ENCODE measurements at places on chromosomes 12 and 14.
A peak's percentile ranks its signal among the peaks of the same experiment; 100 is the strongest.

GRCh38 chr12:117085318-117085947, 13.8 kb downstream of the TESC start:
- no peak for DNase-seq

- DNase-seq = no peak
These were observed 228.4 kb upstream of the OTX2 start for GRCh38 chr14:57038689-57039088.

GRCh38 chr12:52439845-52440244, 5.7 kb upstream of the KRT75 start:
- no peak for DNase-seq

GRCh38 chr12:127459687-127460086, 807.3 kb upstream of the TMEM132C start:
- no peak for DNase-seq

DNA sequence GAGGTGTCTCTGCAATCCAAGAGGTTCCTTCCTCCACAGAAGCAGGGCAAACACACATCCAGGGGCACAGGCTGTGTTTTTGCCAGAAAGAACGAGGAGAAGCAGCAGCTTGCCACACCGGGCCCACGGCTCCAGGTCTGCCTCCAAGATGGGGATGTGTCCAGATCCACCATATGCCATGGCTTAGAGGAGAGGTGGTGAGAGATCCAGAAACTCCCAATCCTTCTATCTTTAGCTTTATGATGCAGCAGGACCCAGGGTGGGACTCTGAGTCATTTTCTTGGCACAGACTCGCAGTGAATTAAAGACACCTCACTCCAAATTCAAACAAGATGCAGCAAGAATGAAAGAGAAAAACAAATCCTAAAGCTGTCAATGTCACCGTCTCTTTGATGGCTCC, 481.4 kb upstream of the TMEM132C start:
- DNase-seq = no peak

- DNase-seq = peak; percentile 17
These were observed 485 bp downstream of the SENP1 start for GRCh38 chr12:48105321-48105866.

- DNase-seq = no peak
These were observed 53.4 kb downstream of the PRKAB1 start for GRCh38 chr12:119721306-119721705.

GRCh38 chr14:101359221-101360053, 201.9 kb upstream of the DIO3 start:
- DNase-seq = no peak

GRCh38 chr12:15669256-15669948, 119.8 kb downstream of the EPS8 start:
- DNase-seq = no peak

DNA sequence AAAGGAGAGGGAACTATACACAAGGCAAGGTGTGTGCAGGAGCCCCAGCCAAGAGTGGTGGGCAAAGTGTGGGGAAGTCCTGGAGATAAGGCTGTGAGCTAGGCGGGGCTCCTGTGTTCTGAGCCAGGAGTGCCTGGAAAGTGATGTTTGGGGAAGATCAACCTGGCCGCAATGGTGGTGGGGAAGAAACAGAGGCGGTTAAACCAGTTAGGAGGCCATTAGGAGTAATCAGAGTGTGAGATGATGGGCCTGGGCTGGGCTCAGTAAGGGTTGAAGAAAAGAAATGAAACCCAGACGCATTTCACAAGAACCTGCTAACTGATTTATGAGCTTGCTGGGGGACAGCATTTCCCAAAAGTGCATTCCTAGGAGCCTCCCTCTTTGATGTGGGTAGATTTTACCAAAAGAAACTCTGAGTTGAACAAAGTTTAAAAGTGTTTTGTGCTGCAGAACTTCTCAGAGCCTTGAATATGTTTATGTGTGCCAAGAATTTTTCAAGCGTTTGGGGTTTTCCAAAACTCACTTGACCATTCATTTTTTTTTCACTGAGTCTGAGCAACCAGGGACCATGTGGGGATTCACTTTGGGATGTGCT, 34.2 kb upstream of the LRP1-AS start:
- DNase-seq = no peak

GRCh38 chr12:124458220-124458991, 109.0 kb downstream of the NCOR2 start:
- DNase-seq = no peak

DNA sequence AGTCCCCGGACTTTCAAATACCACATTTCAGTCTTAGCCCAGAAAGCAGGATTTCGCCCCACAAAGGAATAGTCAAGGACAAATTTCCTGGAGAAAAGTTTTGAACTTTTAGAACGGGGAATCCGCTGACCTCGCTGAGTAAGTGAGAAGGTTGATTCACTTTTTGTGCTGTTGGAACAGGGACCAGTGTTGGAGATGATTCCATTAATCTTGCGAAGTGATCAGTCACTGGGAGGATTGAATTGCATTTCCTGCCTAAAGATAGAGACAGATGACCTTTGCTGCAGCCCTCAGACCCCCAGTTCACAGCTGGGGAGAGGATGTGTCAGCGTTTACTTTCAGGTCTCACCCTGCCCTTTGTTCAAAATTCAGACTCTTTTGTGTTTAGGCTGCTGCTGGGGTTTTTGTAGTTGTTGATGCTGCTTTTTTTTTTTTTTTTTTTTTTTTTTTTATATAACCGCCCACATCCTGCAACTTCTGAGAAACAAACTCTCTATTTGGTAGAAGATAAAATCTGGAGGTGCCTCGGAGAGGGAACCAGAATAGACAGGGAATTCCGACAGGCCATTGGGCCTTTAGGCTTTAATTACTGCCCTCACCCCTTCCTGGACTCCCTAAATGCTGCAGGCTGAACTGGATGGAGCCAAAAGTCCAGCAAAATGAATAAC, 9.8 kb upstream of the KDM2B start:
- DNase-seq = peak; percentile 54

GRCh38 chr14:56248442-56248841, 130.2 kb downstream of the PELI2 start:
- no peak for DNase-seq

DNA sequence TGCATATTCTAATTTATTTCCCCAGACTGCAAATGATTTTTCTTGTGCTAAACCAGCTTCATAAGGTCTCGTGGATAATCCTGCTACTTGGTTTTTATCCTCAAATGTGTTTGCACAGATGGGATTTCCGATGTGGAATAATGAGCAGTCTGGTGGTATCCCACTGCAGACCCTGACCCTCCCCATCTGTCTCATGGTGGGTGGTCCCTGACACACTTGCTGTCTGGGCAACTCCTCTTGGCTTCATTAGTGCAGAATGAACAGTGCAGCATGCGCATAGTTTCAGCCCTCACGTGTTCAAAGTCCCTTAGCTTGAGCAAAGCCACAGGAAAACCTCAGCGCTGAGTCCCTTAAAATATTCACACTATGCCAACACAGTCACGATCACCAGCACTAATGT, 996.5 kb downstream of the AACS start:
- DNase-seq = no peak

DNA sequence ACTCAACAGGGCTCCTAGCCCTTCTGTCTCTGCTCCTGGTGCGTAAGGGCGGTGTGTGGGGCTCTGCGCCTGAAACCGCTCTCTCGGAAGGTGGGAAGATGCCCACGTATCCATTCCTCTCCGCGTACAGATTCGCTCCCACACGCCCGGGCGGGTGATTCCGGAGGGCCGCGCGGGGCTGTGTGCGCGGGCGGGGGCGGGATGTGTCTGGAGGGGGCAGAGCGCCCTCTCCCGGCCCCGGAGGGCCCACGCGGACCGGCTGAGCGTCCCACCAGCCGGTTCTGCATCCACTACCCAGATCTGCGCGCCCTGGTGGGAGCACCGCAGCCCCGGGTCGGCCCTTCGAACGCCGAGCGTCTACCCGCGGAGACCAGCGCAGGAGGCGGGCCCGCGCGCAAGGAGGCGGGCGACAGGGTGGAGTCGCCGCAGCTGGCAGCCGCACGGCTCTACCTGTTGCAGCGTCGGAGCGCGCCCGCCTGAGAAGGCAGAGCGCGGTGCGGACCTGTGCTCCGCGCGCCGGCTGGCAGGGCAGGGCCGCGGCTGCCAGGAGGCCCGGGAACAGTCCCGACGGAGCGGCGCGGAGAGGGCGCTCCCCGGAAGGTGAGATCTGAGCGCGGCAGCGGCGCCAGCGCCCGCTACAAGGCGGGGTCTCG, 1.4 kb upstream of the KCNK13 start:
- peak; percentile 5 for DNase-seq

GRCh38 chr14:89430391-89431236, 13.6 kb upstream of the FOXN3 start:
- no peak for DNase-seq

DNA sequence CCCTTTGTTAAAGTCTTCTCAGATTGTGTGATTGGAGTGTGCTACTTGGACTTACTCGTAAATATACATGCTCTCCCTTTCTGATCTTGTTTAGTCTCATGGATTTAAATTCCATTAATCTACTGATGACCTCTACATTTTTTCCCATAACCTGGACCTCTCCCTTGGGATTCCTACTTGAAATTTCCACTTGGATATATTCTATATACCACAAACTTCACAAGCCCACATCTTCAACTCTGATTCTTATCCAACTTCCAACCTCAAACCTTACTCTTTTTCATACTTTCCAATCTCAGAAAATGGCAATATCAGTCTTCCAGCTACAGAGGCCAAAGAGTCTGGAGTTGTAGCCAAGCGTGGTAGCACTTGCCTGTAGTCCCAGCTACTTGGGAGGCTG, 49.1 kb upstream of the OTOGL start:
- no peak for DNase-seq

DNA sequence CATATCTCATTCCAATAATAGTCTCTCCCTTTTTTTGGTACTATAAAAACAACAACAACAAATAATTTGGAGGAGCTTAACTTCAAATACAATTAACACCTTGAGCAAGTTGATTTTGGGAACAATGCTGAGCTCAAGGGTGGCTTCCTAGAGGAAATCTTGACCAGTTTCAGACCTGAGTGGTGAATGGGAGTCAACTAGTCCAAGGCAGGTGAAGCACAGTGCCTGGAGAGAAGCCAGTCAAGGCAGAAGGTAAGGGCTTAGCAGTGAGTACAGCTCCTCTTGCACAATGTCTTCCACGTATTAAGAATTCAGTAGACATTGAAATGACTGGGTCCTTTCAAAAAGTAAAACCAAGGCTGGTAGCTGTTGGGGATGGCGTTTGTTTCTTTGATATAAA, 444.8 kb downstream of the ATP23 start:
- no peak for DNase-seq

- DNase-seq = no peak
These were observed 26.8 kb downstream of the NCKAP5L start for GRCh38 chr12:49801141-49802063.

- DNase-seq = no peak
These were observed 953 bp upstream of the NXPH4 start for GRCh38 chr12:57215668-57216013.

GRCh38 chr14:100193417-100194357, 34.2 kb upstream of the DEGS2 start:
- no peak for DNase-seq

- DNase-seq = no peak
These were observed 28.9 kb downstream of the PTGER2 start for GRCh38 chr14:52342849-52343596.

DNA sequence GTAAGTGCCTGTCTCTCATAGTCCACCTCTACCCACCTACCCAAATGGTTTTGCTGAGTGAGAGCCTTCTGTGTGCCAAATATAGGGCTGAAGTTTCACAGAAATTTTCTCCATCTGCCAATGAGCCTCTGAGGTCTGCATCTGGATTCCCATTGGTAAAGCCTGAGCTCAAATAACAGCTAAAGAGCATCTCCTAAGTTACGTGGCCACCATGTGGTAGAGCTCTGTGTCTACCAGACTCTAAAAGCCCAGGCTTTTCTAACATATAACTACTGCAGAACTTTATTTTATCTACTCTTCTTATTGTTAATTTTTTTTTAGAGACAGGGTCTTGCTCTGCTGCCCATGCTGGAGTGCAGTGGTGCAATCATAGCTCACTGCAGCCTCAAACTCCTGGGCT, 16.0 kb downstream of the AMDHD1 start:
- no peak for DNase-seq

DNA sequence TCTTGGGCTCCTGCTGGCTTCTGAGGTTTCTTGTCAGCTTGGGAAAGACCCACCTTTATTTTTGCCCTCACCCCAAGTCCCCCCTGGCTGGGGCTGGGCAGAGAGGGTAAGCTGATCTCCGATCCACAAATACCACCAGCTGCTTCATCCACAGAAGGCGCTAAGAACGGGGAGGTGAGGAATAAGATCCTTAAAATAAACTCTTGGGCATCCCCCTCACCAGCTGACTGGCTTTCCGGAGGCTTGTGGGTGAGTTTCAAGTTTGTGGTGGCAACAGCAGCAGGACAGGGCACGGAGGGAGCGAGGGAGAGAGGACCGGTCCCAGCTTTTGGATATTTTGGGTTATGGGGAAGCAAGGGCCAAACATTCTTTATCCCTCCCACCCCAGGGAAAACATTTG, 20.8 kb upstream of the HSPB8 start:
- DNase-seq = no peak

GRCh38 chr12:39327510-39327909, 115.4 kb downstream of the KIF21A start:
- DNase-seq = no peak

Measured in stimulated activated CD8-positive, alpha-beta memory T cell treated with anti-CD3 and anti-CD28 coated beads, Interleukin-4, amount 100 ng/mL, for 4 hours (primary cell).